ENCODE measurements at places on chromosomes 7 and 10.

- no peak for DNase-seq
Observed at GRCh38 chr10:33638891-33639290, 304.4 kb upstream of the NRP1 start.

GRCh38 chr7:88965371-88965770 lies 169.8 kb upstream of the TEX47 start:
- no peak for DNase-seq

DNA sequence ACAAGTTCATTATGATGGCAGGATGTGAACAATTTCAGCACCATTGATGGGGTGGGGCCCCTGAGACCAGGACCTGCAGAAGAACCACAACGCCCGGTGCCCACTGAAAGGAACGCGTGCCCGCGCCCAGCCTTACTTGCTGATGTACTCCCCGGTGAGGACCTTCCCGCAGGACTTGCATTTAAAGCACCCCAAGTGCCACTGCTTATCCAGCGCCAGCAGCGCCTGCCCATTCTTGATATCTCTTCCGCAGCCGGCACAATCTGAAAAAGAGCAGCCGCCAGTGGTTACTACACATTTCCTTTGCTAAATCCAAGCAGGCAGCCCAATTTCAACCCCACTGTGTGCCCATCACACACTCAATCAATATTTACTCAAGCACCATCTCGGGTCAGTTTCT lies 110.6 kb downstream of the ABLIM1 start:
- no peak for DNase-seq

- no peak for DNase-seq
Observed at GRCh38 chr7:106954840-106955239, 89.7 kb upstream of the PRKAR2B start.

DNA sequence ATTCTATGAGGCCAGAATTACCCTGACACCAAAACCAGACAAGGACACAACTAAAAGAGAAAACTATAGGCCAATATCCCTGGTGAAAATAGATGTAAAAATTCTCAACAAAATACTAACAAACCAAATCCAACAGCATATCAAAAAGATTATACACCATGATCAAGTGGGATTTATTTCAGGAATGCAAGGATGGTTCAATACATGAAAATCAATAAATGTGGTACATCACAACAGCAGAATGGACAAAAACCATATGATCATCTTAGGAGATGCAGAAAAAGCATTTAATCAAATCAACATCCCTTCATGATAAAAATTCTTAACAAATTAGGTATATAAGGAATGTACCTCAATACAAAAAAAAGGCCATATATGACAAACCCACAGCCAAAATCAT lies 5.6 kb upstream of the SCART1 start:
- DNase-seq, result no peak

GRCh38 chr7:64978497-64979203 lies 12.2 kb downstream of the ZNF117 start:
- no peak for DNase-seq

DNA sequence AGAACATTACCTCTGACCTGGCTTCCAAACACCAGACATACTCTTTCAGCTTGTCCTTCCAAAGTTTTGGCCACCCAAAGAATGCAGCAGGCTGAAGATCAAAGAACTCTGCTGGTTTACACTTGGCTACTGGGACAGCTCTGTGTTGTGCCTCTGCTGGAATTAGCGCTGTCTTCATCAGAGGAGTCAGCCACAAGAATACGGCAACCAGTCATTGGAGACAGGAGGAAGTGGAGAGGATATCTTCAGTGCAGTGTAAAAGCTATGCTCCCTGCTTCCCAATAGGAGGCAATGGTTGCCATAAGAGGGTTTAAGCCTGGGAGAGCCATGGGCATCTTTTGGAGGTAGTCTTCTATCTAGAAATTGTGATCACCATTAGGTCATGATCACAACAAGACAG lies 126.7 kb upstream of the WNT16 start:
- no peak for DNase-seq

DNA sequence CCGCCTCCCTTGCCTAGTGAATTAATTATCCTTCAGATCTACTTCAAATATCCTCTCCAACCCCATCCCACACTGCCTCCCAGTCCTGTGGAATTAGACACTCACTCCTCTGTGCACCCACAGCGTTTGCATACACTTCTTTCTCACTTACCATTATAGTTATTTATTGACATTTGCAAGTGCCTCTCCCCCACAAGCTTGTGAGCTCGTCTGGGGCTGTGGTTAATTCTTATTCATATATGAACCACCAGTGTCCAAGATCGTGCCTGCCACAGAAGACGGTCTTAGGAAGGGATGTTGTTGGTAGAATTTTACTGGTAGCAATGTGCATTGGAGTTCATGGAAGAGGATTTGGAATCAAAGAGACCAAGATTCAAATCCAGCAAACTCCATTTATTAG lies 68.1 kb upstream of the AOAH start:
- DNase-seq, result no peak

GRCh38 chr10:35585903-35586535 lies 19.1 kb upstream of the GJD4 start:
- DNase-seq, result no peak

- no peak for DNase-seq
Observed at GRCh38 chr10:13820119-13820963, 233.6 kb downstream of the PRPF18 start.

- no peak for DNase-seq
Observed at GRCh38 chr7:104415700-104416099, 87.3 kb downstream of the LHFPL3 start.

- DNase-seq, result no peak
Observed at GRCh38 chr10:27446091-27446918, 57.8 kb upstream of the RAB18 start.

- no peak for DNase-seq
Observed at GRCh38 chr10:30828680-30829079, 199.1 kb upstream of the LYZL2 start.

All from right forelimb (tissue), 1 donor.